Stimulated activated CD4-positive, alpha-beta T cell treated with anti-CD3 and anti-CD28 coated beads, Interleukin-1b, Interleukin-23, amount 100 ng/mL, for 1 hour (primary cell): ENCODE measurements at places on chromosomes 2 and 18.

- no peak for DNase-seq
Measured at GRCh38 chr2:228655331-228655730, 473.8 kb upstream of the SPHKAP start.

DNA sequence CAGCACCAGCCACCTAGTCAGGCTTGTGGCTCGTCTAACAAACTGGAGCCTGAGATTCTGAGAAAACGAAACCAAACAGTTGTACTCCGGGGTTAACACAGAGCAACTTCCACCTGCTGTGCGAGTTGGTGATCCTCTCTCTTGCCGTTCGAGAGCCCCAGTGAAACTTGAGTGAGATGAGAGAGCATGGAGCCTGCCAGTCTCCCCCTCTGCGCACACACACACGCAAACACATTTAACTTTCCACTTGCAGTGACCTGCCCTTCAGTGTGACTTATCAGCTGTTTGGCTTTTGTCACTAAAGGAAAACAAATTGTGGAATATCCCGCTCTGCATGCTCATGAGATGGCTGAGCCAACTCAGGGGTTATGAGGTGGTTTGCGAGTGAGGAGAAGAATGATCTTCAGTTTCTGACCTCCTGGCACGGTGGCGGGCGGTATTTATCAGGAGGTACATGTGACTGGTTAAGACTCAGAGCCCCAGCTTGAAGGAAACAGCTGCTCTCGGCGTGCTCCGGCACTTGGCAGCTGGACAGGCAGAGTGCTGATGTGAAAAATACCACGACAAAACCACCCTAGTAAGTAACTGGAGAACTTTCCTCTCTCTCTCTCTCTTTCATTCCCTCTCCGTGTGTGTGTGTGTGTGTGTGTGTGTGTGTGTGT is at the start of gene RASGRP3:
Gene RASGRP3, plus strand, starts transcription at position 519 of the 662 bp plus-strand sequence. CDS start 38,488 bp downstream, outside the sequence.
- no peak for DNase-seq

- DNase-seq = no peak
Measured at GRCh38 chr2:98913916-98914712, 21.9 kb downstream of the CRACDL start.

DNA sequence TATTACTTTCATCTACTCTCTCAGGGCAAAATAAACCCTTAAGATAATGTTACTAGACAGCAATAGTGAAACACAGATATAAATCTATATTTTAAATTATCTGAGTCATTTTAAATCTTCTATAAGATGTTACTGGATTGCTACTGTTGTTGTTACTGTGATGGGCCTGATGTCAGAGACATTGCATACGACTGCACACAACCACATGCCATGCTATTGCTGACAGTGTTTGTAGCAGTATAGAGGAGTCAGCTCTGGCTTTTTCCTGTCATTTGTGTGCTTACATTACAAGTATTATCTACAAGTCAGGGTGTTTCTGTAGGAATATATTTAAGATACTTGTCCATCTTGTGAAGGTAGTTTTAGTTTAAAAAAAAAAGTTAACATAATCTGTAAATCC is 63.9 kb downstream of the CCDC148 start:
- no peak for DNase-seq

DNA sequence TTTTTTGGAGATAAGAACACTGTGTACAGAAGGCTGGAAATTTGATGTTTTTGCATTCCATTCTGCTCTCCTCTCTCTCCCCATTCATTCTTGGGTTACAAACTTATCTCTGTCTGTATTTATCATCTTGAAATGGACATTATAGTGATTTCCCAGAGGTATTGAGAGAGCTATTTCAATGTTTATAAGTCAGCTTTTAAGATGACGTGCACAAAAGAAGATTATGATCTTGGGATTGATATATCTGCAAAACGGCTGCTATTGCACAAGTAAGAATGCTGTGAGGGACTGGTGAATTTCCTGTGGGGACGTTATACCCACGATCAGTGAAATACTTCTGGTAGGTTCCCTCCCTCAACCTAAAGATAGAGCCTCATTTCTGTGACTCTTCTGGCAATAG is 61.0 kb upstream of the DTNA start:
- no peak for DNase-seq

GRCh38 chr2:233803292-233803911 is 25.3 kb downstream of the MROH2A start:
- no peak for DNase-seq

DNA sequence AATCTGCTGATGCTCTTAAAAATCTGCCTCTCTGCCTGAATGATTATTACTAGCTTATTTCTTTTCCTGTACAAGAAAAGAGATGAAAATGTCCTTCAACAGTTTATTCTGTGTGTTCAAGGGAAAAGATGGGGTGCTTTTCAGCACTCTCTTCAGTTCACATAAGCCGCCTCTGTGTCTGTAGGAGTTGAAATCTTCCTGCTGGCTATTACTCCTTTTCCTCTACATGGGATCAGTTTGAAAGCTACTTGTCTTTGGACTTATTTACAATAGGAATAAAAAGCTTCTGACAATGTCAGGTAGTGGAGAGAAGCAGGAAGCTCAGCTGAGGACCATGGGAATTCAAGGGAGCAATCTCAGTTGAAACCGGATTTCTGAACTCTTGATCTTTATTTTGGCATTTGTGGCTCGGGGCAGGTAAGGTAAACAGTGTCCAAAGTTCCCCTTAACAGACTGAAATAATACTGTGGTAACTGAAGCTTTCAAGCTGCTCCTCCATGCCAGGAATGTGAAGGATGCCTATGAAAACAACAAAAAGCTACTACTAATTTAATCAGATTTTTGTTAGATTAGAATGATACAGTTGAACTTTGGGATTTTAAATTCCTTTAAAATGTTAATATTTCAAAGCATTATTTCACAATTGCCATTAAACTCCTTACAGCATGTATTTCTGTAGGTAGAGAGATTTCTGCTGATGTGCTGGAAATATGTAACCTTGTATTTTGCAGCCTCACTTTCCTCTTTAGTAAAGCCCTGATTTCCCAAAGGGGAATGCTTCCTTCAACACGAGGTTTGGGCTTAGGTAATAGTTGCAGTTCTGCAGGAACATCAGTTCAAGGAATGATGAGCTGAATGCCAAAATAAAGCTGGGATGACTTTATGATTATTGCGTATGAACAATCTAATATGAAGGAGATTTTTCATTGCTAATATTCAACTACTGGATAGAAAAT is 43.6 kb downstream of the MAPRE2 start:
- no peak for DNase-seq

DNA sequence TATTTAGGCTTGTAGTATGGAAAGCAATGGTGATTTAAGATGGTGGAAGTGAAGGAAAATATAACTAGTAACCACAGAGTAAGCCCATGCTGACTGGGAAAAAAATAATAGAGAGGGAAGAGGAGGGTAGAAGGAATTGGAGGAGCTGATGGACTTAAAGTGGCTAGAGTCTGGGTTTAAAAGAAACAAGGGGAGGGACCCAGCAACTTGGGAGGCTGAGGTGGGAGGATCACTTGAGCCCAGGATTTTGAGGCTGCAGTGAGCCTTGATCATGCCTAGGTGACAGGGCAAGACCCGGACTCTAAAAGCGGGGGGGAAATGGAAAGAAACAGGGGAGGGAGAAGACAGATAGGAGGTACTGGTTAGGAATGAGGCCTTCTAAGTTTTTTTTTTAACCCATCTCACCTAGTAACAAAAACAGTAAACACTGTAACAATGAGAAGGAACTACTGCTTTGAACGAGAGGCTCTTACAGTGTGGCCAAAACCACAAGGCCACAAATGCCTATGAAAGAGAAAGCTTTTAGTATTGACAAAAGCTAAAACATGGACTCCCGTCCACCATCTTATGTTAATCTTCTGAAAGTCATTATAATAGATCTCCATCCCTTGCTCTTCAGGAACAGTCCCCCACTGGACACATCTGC is 26.6 kb downstream of the METTL8 start:
- no peak for DNase-seq

GRCh38 chr2:218832081-218832480 is 478 bp upstream of the PRKAG3 start:
- no peak for DNase-seq

DNA sequence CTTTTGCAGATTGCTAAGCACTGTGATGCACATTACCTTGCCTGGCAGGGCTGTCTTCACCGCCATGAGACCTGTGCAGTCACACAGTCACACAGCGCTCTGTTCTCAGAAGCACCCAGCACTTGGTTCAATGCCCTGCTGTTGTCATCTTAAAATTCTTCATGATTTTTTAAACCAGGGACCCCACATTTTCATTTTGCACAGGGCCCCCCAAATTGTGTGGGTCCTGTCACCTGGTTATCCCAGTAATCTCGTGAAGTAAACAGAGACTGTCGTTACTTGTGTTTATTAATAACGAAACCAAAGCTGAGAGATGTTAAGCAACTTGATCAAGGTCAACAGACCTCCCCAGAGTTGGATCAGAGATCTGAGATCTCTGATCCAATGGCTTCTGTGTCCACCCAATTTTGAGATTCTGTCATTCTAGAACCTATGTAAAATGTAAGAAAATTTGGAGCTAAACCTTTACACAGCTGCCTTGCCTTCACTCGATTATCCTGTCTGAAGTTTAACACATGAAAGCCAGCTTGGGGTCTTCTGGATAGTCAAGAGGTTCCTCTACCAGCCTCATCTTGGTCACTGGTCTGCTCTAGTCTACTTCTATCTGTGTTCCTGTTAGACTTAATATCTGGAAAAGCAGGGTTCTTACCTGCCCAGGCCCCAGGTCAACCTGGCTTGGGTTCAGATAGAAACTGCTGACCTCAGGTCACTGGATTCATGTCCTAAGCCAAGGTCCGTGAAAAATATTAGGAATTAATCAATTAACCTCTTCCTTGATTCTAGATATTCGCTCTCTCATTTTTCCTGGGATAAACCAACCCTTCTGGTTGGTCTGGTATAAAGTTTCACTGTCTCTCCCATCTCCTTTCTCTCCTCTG is 13.7 kb upstream of the TTC39C start:
- no peak for DNase-seq

DNA sequence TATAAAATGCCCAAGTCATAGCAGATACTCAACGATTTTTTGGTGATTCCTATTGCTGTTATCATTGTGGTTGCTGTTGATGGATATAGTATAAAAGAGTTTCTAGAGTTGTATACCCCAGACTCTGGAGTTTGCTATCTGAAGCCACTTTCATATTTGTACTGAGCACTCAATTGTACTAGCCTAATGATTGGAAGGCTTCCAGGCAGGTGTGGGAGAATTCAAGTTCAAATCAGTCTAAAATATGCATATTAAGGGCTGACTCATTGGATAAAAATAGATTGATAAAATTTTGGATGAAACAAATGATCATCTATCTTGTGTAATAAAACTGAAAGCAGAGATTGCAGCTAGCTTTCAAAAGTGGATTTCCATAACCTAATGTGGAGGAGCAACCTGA is 122.9 kb downstream of the NEB start:
- no peak for DNase-seq

GRCh38 chr2:47174733-47175361 is 19.7 kb upstream of the STPG4 start:
- DNase-seq = no peak

- no peak for DNase-seq
Measured at GRCh38 chr2:191050640-191050987, 36.6 kb upstream of the STAT1 start.
